HAP-1 (cell line): ENCODE measurements at places on chromosomes 11 and 22.

DNA sequence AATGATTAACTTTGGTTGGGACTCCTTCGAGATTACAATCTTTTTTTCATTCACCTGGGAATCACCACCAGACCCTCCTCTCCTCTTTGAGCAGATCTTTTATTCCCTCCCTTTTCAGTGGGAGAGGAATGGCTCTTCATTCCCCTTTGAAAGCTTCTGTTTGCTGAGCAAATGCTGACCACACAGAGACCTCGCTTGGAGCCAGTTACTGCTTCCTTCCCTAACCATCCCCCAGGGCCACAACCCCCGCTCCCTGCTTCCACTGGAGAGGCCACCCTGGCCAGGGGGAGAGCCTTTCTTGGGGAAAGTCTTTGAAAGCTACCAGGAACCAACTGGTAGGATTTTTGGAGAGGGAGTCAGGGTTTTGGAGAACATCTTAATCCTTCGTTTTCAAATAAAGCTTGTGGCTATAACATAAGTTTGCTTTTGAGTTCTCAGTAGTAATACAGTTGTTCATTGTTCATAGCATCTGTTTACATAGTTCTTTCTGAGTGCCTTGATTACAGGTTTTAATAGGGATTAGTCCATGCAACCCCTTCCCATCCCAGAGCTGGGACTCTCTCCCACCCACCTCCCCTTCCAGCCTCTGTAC is 138.4 kb downstream of the DBX1 start:
- peak; percentile 61 for DNase-seq

GRCh38 chr22:28813772-28814518 is 13.6 kb upstream of the XBP1 start:
- DNase-seq: no peak

DNA sequence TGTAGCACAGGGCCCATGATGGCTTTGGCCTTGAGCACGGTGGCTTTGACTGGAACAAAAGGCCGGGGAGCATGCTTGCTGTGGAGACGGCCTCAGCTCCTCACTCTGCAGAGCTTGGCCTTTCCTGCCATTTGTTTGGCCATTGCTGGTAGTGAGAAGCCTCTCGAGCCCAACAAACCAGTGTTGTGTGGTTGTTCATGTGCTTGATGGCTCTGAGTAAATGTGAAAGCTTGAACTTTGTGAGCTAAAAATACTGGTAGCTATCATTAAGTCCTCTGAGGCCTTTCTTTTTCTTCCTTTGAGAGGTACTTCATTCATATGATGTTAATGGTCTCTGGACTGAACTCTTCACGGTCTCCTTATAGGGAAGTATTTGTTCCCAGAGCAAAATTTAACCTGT is 39.6 kb downstream of the NAT10 start:
- no peak for DNase-seq

DNA sequence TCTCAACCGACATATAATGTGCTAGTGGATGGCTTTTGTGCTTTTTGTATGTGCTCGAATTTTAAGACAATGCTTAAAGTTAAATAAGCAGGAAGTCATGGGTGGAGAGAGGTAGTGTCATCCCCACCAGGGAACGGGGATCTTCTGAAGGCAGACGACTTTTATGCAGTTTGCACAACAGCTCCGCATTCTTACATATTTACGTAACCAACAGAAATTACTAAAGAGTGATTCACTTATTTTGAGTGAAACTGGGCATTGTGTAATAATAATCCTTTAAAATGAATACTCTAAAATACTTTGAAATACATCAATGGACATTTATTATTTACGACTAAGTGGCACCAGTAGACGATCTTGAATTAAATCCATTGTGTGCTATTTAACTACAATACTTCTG is 305.1 kb downstream of the CNTN5 start:
- DNase-seq: no peak

DNA sequence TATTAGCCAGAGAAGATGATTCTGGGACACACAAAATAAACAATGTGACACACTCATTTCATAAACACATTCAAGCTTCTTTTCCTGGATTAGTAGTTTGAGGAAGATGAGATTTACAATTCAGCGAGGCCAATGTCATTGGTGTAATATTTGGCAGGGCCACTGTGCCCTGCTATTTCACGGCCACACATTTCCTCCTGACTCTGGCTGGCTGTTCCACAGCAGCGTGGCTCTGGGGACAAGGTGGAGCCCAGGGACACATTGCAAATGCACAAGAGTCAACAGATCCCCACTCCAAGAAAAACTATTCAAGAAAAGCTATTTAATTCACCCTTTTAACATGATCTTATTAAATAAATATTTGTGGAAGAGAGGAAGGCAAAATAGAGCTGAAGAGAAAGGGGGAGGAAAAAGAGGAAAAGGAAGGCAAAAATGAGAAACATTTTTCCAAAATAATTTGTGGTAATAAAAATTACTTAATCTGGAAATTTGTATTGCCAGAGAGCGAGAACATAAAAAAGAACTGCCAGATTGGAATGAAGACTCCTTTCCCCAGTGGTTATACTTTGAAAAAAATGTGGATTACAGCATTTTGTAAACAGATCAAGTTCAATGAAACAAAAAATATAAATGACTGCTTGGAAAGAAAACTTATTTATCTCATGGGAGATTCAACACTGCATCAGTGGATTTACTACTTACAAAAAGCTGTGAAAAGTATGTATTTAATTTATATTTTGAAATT is 27.1 kb downstream of the NXPE2 start:
- no peak for DNase-seq

- no peak for DNase-seq
Observed at GRCh38 chr22:28986366-28986765, 75.3 kb downstream of the C22orf31 start.

GRCh38 chr11:326842-327580 is 6.4 kb upstream of the IFITM3 start:
- DNase-seq: no peak

- DNase-seq: no peak
Observed at GRCh38 chr22:20533879-20534265, 26.5 kb downstream of the MED15 start.

DNA sequence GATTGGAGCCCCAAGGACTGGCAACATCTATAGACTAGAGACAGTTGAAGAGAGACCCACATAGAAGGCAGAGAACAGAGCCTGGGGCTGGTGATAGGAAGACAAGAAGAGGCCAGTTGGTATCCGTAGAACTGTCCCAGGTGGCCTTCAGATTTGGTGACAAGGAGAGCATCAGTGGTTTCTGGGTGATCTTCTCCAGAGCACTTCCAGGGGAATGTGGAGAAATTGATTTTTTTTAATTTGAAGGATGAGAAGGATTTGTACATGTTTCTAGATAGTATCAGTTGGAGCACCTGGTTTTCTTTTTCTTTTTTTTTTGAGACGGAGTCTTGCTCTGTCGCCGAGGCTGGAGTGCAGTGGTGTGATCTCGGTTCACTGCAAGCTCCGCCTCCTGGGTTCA is 14.8 kb downstream of the SLC3A2 start:
- no peak for DNase-seq

- DNase-seq: no peak
Observed at GRCh38 chr11:128521682-128522054, 65.7 kb downstream of the ETS1 start.

DNA sequence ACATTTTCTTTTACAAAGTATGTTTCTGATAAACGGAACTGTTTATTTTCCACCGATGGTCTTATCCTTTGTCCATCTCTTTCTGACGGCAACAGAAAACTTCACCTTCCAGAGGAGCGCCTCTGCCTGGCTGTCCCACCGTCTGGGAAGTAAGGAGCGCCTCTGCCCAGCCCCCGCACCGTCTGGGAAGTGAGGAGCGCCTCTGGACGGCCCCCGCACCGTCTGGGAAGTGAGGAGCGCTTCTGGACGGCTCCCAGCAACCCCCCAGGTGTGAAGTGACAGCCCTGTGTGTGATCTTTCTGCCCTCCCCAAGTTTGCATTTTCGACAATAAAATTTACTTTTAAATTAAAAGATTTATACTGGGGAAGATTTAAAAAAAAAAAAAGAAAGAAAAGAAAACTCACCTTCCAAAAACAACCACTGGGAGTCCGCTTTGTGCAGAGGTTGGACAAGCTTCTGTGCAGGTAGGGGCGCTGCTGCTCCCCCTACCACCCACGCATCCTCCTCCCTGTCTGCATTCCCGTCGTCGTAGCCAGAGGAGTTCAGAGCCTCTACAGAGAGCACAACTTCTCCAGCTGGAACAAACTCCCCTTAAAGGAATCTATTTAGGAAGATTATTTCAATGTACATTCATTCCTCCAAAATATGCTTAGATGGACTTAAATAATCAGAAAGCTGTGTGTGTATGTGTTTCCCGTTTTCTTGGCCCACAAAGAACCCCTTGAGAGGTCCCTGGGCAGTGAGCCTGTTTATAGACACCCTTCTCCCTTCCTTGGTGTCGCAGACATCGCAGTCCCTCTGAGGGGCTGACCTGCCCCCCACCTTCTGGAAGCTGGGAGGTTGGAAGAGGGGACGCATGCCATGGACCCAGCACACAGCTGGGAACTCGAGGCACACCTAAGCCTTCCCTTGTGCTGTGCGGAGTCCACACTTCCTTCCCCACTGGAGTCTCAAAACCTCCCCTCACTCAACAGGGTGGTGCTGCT is 849 bp upstream of the APOBEC3B start:
- DNase-seq: no peak

- no peak for DNase-seq
Observed at GRCh38 chr11:114025329-114025907, 34.1 kb upstream of the ZBTB16 start.

- no peak for DNase-seq
Observed at GRCh38 chr11:3665336-3666022, 5.7 kb downstream of the CHRNA10 start.

- no peak for DNase-seq
Observed at GRCh38 chr11:119918347-119918746, 189.3 kb upstream of the NECTIN1 start.

DNA sequence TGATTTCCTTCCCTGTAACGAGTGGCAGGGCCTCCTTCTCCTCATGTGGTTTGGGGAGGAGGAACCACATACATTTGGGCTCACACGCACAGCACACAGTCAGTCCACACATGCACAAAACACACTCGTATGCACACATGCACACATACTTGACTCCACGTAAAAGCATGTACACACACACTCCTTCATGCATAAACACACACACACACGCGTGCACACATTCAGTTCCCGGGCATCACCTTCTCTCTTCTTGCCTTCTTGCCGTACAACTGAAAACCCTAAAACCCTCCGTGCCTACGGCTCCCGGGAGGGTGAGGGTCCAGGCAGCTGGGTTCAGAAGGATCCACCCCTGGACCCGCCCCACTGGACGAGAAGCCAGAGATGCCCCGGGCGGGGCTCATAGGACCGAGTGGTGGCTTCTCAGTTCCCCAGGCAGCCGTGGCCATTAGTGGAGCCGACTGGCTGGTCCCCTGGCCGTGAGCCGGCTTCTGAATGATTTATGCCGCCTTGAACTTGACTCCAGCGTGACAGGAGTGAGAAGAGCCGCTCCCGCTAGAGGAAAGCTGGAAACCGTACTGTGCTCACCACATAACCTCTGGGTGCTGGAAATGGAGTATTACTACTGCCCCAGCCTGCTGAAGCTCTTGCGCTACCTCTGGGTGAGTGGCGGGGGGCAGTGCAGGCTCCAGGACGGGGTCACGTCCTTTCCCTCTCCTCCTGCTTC is 117.4 kb downstream of the KIAA1671 start:
- DNase-seq: no peak

DNA sequence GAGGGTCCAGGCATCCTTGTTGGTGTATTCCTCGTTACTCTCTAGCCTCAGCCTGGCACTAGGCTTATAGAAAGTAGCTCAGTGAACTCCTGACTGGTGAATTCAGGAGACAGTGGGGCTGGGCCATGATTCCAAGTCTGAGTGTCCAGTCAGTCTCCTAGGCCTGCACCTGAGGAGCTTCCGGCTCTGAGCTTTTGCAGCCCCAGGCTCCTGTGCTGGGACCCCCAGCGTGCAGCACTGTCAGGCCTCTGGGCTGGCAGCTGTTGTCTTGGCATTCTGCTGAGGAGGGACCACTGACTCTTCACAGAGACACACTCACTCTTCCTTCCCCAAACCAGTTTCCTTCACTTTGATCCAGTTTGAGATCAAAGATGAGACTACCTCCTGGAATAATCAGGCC is 82.4 kb downstream of the CTTN start:
- no peak for DNase-seq

- peak; percentile 74 for DNase-seq
Observed at GRCh38 chr22:37777122-37777687, 30.5 kb upstream of the GCAT start.

DNA sequence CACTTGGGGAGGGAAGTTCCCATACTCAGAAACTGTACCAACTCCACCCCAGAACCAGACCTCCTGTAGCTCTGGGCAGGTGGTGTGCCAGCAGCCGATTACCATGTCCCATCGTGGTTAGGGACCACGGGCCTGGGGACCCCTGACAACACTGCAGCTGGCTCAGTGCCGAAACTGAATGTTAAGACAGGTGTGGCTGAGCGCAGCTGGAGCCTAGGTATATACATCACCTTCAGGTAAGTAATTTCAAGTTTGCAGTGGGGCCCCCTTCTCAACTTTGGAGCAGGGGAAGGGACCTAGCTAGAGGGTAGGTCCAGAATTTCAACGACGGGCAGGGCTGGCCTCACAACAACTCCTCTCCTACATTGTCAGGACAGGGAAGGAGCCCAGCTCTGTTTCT is 20.7 kb upstream of the PISD start:
- no peak for DNase-seq

DNA sequence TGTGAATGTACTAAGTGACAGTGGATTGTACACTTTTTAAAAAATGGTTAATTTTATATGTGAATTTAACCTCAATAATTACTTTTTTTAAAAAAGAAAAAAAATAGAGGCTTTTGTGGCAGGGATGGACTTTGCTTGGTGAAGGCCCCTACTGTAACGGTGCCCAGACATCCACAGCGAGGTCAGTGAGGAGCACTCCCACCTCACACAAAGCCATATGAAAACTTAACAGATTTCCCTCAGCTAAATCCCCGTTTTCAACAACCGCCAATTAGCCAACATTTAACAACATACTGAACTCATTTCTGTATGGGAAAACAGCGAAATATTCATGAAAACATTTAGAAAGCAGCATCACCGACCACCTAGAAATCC is 642 bp upstream of the C11orf58 start:
- no peak for DNase-seq

- no peak for DNase-seq
Observed at GRCh38 chr22:22043296-22044078, 60.9 kb upstream of the TOP3B start.

GRCh38 chr11:117713538-117713991 is 83.5 kb downstream of the DSCAML1 start:
- no peak for DNase-seq

- DNase-seq: no peak
Observed at GRCh38 chr22:30040499-30041260, 39.6 kb upstream of the HORMAD2 start.

DNA sequence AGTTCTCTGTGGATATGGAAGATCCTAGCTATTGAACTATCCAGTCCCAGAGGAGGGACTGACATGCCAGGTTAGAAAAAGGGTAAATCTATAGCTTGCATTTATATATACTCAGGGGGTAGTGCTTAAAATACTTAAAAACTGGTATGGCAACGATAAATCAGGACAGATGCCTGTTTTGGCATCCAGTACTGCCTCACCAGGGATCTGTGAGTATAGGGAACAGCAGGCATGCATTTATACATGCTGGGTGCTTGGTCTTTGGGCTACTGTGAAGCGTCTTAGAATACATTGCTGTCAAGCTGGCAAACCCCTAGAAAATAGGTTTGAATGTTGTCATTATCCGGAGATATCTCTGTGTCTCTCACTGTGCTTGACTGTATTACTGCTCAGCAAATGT is 94.2 kb upstream of the DRD2 start:
- no peak for DNase-seq
